ENCODE measurements at places on chromosomes 1 and 21. TPM values are rescaled to one million over a fixed set of nuclear protein-coding genes. Genes with fewer than 3 reads are reported as not detected.

KIAA1614 gene
- polyA plus RNA-seq, result 1.1 TPM

ATAD3B gene
- polyA plus RNA-seq, result 25.8 TPM

ACKR1 gene
- not detected for polyA plus RNA-seq

WASF2 gene
- 53.4 TPM for polyA plus RNA-seq

CD52 gene
- 3.3 TPM for polyA plus RNA-seq

KIF26B gene
- 60.7 TPM for polyA plus RNA-seq

DNA sequence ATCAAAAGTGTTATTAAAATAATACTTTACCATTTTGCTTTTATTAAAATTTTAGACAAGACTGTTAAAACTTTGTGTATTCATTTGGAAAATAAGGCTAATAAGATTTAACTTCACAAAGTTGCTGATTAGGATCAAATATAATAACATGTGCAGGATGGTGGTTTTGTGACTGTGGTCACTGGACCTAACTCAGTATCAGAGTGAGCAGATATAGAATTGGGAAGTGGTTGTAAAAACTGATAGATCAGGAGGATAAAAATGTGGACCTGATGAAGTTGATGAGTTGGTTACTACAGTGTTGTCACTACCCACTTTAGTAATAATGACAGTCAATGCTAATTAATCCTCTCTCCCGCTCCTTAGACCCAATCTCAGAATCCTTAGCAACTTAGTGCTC lies 186.4 kb downstream of the AKT3 start:
- DNase-seq, result no peak

DNA sequence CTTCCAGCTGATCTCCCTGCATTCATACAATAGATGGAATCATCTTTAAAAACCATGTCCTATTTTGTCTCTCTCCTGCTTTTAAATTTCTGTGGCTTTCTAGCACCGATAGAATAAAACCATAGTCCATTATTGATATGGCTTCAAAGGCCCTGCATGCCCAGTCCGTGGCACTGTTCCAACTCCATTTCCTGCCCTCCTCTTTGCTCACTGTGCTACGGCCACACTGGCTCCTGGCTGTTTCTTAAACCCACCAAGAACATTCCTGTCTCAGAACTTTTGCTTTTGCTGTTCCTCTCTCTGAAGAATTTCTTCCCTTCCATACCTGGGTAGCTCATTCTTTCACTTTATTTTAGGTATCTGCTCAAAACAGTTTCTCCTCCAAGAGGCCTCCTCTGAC lies 7.2 kb downstream of the SLAMF1 start:
- peak; percentile 53 for DNase-seq

DNA sequence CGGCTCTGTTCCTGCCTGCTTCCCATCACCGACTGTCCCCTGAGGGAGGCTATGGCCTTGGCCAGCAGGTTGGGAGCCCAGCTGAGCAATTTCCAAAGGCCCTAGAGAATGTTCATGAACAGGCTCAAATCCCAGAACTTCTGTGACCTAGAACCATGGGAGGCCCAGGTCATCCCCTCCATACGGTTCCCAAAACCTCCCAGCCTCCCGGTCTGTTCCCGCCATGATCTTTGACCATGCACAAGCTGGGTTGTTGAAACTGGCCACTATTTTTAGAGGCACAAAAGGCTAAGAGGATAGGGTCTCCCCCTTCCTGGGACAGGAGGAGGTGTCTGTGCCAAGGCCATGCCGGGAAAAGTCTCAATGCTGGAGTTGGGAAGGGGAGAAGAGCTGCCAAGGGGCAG lies 27.5 kb downstream of the EPHA2 start:
- DNase-seq, result no peak

GRCh38 chr1:60727552-60727951 lies 354.8 kb upstream of the NFIA start:
- no peak for DNase-seq

- DNase-seq, result peak; percentile 77
Measured at GRCh38 chr1:51313961-51314777, 16.2 kb downstream of the TTC39A start.
